ENCODE measurements at places on chromosomes 5 and 9. TPM values are rescaled to one million over a fixed set of nuclear protein-coding genes. Genes with fewer than 3 reads are reported as not detected.

RAPGEF1 gene
- 136 TPM for total RNA-seq

SHOC1 gene
- not detected for total RNA-seq

ADGRV1 gene
- not detected for total RNA-seq

RFESD gene
- total RNA-seq: 6.5 TPM

GZMA gene
- 18.3 TPM for total RNA-seq

FOXD4 gene
- total RNA-seq: 0.30 TPM

DRD1 gene
- not detected for total RNA-seq

MYMK gene
- not detected for total RNA-seq

ARSI gene
- total RNA-seq: not detected

CDKN2B gene
- total RNA-seq: 0.04 TPM

CAVIN4 gene
- 0.21 TPM for total RNA-seq

CRB2 gene
- total RNA-seq: not detected

GABRP gene
- total RNA-seq: not detected

EDIL3 gene
- total RNA-seq: not detected

DOCK2 gene
- total RNA-seq: 168 TPM

CDH10 gene
- not detected for total RNA-seq

TIMD4 gene
- 0.65 TPM for total RNA-seq

CTSV gene
- total RNA-seq: 0.08 TPM

PFN3 gene
- not detected for total RNA-seq

TERT gene
- 2.9 TPM for total RNA-seq

OR1J2 gene
- not detected for total RNA-seq
